Left lobe of liver (tissue), 2 donors: ENCODE measurements at places on chromosomes 4 and X. TPM values are rescaled to one million over a fixed set of nuclear protein-coding genes. Genes with fewer than 3 reads are reported as not detected.

PCDH19 gene
- total RNA-seq: 0.35 TPM

ADH1B gene
- total RNA-seq: 4,370 TPM

MAGEA1 gene
- total RNA-seq: not detected

F8A2 gene
- total RNA-seq: 7.7 TPM

APBB2 gene
- 26.2 TPM for total RNA-seq

MBNL3 gene
- total RNA-seq: 93.4 TPM
